ENCODE measurements at places on chromosomes 12 and 14.

DNA sequence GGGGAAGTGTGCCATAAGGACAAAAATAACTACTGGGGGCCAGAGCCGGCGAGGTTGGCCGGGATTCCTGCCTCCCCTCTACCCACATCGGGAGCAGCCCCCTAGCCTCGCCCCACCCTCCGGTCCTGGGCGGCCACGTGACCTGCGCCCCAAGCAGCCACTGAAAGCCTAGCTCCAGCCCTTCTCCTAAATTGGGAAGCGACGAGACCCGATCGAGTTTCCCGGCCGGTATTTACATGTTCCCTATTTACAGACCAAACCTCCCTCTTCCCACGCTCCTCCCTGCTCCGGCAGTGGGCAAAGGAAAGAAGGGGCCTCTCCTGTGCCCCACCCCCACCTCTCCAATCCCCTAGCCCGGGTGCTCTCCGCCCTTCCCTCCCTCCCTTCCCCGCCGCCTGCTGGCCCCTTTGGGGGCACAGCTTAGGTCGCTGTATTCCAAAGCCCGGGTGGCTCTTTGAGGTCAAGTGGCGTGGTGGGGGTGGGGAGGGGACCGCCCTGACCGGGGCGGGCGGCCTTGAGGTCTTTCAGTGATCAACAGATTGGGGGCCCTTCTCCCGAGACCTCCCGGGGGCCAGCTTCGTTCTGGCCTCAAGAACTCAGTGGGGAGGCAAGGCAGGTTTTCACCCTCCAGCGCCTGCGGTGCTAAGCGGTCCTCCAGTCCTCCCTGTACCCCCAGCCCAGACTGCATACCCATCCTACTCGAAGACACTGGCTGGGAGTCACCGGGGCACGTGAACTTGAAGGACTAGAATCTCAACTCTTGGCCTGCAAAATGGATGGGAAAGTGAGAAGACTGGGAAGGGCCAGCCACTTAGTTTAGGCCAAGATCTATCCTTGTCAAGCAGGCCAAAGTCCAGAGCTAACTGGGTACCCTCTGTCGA lies 6.3 kb upstream of the CTDSP2 start:
- peak; percentile 80 for DNase-seq

GRCh38 chr12:70110085-70110484 lies 133.1 kb upstream of the CNOT2 start:
- no peak for DNase-seq

DNA sequence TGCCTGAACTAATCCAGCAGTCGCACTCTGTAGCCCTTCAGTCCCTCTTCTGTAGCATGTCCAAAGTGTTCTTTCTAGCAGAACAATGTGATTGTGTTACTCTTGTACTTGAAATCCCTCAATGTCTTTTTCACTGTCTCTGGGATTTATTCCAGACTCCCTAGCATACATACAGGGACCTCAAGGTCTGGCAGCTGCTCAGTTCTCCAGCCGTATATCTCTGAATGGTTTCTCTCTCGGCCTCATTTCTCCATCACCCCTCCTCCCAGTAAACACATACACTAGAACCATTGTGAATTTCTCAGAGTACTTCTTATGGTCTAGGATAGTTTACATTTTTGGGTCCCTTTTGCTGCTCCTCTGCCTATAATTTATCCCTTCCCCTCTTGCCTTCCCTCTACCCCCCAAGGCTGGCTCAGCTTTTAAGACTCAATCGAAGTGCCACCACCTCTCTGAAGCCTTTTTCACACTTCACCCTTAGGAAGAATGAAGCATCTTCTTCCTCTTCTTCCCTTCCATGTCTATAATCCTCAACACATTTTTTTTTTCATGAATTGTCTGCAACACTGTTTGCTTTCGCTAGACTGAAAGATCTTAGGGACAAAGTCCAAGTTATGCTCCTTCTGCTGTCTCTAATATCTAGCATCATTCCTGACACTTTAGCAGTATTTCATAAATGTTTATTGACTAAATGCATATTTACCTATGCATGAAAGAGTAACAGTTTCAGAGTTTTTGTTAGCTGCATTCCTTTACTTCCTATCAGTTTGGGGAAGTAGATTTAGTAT lies 446.1 kb downstream of the ZFP36L1 start:
- DNase-seq, result peak; percentile 54

- no peak for DNase-seq
Measured at GRCh38 chr14:75456997-75457335, 29.1 kb downstream of the JDP2 start.

- no peak for DNase-seq
Measured at GRCh38 chr12:85733221-85733840, 102.9 kb downstream of the RASSF9 start.

DNA sequence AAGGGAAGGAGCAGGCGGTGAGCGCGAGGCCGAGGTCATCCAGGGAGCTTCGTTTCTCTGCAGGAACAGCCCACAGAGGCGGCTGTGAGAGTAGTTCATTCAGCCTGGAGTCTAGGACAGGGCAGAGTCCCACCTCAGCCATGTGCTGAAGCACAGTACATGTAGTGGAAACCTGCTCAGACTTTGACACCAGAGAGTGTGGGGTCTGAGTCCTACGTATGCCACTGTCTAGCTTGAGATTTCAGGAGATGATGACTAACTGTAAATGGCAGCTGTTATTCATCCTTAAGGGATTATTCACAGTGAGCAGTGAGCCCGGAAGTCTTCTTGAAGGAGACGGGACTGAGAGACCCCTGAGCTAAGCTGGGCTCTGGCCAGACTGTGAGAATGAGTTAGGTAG lies 938 bp upstream of the SLC6A13 start:
- no peak for DNase-seq

DNA sequence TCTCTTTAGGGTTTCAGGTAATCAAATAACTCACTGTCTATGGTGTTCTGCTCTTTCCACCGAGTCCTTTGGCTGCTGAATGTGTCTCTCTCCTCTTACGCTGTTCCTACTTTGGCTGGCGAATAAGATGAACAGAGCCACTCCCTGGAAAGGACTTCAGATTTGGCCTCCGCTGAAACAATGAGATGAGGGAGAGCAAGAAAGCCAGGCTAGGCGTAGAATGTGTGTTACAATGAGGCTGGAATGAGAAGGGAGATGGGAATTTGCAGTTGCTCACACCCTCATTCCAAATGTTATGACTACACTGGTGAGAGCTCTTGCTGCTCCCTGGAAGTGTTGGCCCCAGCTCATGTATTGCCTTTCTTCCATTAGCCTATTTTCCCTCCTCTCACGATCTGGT lies at the start of gene MFAP5:
MFAP5 (minus strand) TSS at position 234 of the 400 bp plus-strand sequence. CDS start 722 bp downstream, outside the sequence.
- DNase-seq, result peak; percentile 70

- DNase-seq, result no peak
Measured at GRCh38 chr12:59578254-59578653, 17.6 kb upstream of the SLC16A7 start.

- peak; percentile 27 for DNase-seq
Measured at GRCh38 chr14:44657696-44658388, 150.8 kb upstream of the FSCB start.

GRCh38 chr12:104243971-104244370 lies 28.4 kb downstream of the TXNRD1 start:
- no peak for DNase-seq

DNA sequence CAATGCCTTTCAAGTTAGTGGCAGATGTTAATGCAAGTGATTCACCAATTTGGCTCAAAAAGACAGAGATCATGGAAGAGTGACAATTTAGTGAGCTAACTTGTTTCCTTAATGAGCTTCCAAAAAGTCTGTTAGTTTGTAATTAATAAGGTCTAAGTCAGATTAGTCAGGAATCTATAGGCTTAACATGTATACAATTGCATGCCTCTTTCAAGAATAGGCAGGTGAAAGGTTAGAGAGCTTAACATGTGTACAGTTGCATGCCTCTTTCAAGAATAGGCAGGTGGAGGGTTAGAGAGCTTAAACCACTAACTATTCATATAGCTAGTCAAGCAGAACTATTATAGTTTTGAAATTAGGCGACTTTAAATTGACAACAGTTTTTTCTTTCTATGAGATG lies 663.8 kb downstream of the C12orf50 start:
- DNase-seq, result no peak

GRCh38 chr12:109915171-109916040 lies 15.3 kb downstream of the TCHP start:
- DNase-seq, result no peak

- no peak for DNase-seq
Measured at GRCh38 chr12:13386323-13387039, 190.0 kb downstream of the EMP1 start.

GRCh38 chr14:58747181-58747580 lies 109.4 kb downstream of the DACT1 start:
- DNase-seq, result no peak

- DNase-seq, result no peak
Measured at GRCh38 chr12:2775431-2775830, 19.3 kb upstream of the FKBP4 start.

- DNase-seq, result no peak
Measured at GRCh38 chr14:69932391-69932790, 53.2 kb downstream of the SMOC1 start.

- no peak for DNase-seq
Measured at GRCh38 chr12:77435446-77436091, 370.2 kb upstream of the E2F7 start.

GRCh38 chr12:44428825-44429224 lies 447.3 kb downstream of the NELL2 start:
- no peak for DNase-seq

GRCh38 chr12:117294189-117294603 lies 67.2 kb downstream of the NOS1 start:
- no peak for DNase-seq

DNA sequence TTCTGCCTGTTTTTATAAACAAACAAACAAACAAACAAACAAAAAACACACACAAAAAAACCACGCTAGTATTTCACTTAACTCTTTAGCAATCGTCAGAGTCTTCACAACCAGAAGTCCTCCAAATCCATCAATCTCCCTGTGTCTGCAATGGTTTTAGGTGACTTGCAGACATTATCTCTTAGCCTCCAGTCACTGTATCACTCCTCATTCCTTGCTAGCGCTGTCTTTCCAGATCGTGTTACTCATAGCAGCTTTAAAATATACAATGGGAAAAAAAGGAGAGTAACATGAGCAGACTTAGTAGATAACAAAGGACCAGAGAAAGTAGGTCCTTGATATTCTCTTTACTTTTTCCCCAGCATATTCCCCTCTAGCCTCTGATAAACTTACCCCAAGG lies 15.5 kb upstream of the ETNK1 start:
- no peak for DNase-seq

DNA sequence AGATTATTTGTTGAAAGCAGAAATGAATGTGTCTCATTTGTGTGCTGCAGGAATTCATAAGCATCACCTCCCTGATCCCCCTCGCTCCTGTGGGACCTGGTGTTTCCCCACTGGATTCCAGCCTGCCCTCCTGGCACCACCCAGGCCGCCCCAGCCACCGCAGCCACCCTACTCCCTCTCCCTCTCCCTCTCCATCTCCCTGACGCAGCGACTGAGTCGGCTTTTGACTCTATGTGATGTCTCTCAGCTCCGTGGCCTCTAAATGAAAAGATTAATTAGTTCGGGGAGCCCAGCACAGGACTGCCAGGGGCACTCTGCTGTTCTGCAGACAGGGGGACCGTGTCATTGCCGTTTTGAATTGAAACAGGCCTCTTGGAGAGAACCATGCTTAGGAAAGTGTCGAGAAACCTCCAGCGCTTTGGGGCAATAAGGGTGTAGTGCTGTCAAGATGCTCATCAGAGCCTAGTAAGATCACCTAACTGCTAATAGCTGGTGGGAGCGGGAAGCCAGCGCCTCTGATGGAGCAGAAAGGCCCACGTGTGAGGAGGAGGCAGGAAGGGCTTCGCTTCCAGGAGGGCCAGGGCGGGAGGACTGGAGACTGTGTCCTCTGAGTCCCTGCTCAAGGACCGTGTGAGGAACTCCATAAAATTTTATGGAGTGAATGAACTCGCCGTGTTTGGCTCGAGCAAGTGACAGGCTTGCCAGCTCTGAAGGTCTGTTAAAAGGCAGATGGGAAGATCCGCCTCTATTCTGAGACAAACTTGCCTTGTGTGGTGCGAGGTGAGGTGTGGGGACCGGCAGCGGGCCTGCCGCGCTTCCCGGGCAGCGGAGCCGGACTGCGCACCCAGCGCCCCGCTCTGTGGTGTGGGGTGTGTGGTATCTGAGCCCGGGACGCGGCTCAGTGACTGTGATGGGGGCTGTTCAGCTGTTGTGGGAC lies 157.4 kb upstream of the C14orf180 start:
- peak; percentile 56 for DNase-seq

DNA sequence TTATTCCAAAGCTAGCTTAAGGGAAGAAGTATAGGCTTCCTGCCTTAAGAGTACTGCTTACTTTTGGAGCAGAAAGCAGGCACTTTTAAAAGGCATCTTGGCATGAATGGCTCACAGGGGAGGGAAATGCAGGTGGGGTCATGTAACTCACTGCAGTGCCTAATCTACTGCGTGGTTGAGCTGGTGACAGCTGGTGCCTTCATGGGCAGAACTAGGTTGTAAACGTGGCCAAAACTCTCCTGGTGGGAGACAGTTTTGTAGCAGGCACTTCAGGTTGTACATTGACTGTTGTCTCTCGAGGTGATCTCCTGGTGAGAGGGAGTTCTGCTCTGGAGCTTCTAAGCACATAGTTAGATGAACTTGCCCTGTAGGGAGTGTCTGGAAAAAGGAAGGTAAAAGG lies 962.5 kb downstream of the DIO2 start:
- DNase-seq, result no peak

- DNase-seq, result no peak
Measured at GRCh38 chr12:83676781-83677295, 990.1 kb downstream of the TMTC2 start.

GRCh38 chr14:34930591-34931091 lies 52.2 kb upstream of the SRP54 start:
- no peak for DNase-seq

GRCh38 chr12:18160901-18161300 lies 70.9 kb upstream of the RERGL start:
- DNase-seq, result no peak

DNA sequence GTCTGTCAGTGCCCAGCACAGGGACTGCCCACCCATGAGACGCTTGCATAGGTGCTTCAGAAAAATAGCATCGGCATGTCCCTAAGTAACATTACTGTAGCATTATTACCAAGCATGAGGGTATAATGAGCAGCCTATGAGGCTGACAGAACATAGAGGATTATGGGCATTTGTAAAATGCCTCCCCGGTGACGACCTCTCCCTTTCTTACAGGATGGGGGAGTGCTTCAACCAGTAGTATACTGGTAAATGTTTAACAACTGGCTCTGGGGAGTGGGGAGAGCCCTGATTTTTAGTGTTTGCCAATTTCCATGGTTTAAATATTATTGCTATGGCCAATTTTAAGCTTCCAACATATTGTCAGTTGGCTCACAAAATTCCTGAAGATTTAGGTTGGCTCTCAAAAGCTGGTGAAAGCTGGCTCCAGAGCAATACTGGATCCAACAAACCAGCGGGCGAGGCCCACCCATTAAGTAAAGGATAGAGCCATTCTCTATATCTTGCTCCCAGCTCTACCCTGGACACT lies 104.5 kb downstream of the ETNK1 start:
- DNase-seq, result no peak

GRCh38 chr12:54374562-54375258 lies 9.8 kb downstream of the ZNF385A start:
- DNase-seq, result no peak
